ENCODE measurements at places on chromosomes 3 and 15. TPM values are rescaled to one million over a fixed set of nuclear protein-coding genes. Genes with fewer than 3 reads are reported as not detected.

The NANOGP8 gene
- total RNA-seq, result not detected

GRCh38 chr3:169173636-169174035 is 489.9 kb downstream of the MECOM start:
- no peak for DNase-seq

DNA sequence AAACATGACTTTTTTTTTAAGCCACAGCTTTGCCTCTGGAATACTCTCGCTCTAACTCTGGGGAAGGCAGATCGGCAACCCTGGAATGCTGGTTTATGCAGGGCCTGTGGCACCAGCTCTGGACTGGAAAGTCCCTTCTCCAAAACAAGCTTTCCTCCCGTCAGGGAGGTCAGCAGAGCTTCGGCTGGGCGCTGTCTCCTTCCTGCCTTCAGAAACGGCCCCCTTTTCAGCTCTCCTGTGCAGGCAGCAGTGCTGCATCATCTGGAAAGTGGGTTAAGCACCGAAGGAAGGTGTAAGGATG is 42.7 kb upstream of the SKOR1 start:
- no peak for DNase-seq

- DNase-seq, result no peak
Observed at GRCh38 chr3:9980251-9980650, 6.4 kb downstream of the EMC3 start.

DNA sequence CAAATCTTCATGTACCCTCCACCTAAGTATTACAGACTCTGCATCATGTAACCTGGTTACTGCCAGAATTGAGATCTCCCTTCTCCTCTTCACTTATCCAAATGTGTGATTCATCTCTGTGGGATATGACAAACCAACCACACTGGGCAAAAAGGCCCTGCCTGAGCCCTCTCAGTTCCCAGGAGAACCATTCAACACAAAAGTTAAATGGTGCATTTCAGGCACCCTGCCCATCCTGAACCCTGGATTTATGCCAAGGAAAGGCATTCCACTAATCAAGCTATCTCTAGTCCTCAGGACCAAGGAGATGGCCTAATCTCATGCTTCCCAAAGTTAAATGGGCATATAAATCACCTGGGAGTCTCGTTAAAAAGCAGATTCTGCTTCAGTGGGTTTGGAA is 108.5 kb downstream of the TNIK start:
- peak; percentile 58 for DNase-seq

The ASB14 gene
- total RNA-seq, result not detected

Data from dermis blood vessel endothelial cell (primary cell).